ENCODE measurements at places on chromosomes 3 and 15.

GRCh38 chr3:44117239-44117638 lies 124.4 kb upstream of the TOPAZ1 start:
- DNase-seq = no peak

GRCh38 chr15:35013370-35013769 lies 25.3 kb upstream of the ZNF770 start:
- no peak for DNase-seq

DNA sequence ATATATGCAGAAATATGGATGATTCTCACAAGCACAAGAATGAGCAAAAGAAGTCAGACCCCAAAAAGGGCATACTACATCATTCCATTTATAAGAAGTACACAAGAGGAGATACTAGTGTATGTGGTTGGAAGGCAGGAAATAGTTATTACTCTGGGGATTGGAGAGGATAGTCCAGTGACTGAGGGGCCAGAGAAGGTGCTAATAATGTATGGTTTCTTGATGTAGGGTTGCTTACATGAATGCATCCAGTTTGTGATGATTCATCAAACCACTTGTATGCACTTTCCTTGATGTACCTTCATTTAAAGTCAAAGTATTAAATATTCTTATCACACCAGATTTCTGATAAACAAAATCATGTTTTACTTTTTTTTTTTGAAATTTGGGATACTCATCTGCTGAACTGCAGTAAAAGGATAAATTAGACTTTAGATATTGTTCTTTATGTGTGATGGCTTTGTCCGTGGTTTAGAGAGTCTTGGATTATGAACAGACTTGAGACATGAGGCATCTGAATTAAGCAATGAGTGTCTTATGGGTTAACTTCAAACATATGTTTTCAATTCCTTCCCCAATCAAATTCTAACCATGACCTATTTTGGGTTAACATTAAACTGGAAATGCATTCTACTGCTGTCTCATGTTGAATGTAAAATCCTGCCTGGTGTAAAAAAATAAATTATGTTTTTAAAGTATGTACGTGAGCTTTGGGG lies 171.2 kb downstream of the SEMA6D start:
- no peak for DNase-seq

- no peak for DNase-seq
These were observed 91.0 kb upstream of the MBNL1 start for GRCh38 chr3:152177757-152178156.

GRCh38 chr15:81478354-81478753 lies 104.3 kb upstream of the TMC3 start:
- no peak for DNase-seq

DNA sequence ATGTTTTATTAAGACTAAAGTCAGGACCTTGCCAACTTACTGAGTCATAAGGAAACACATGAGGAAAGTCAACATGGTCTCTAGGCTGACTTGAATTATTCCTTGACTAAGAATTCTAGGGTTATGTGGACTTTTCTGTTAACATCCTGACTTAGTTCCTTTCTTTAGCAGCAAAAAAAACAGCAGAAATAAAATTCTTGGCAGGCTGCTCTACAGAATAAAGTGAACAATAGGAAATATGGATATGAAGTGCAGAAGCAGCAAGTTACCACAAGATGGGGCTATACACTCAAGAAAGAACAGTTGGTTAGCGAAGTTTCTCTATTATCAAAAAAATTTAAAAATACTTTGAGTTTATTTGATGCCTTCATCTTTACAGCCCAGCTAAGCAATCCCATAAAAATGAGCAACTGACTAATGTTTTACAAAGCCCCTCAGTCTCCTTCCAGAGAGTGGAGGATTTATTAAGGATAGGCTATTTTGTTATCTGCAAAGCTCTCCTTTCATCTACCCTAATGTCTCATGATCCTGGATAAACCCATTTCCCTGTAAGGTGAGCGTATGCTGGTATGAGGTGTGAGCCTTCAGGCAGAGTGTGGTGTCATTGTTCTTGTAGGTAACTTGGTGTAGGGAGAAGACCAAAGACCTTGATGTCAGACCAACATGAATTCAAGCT lies 23.1 kb upstream of the MCCC1 start:
- peak; percentile 67 for DNase-seq

DNA sequence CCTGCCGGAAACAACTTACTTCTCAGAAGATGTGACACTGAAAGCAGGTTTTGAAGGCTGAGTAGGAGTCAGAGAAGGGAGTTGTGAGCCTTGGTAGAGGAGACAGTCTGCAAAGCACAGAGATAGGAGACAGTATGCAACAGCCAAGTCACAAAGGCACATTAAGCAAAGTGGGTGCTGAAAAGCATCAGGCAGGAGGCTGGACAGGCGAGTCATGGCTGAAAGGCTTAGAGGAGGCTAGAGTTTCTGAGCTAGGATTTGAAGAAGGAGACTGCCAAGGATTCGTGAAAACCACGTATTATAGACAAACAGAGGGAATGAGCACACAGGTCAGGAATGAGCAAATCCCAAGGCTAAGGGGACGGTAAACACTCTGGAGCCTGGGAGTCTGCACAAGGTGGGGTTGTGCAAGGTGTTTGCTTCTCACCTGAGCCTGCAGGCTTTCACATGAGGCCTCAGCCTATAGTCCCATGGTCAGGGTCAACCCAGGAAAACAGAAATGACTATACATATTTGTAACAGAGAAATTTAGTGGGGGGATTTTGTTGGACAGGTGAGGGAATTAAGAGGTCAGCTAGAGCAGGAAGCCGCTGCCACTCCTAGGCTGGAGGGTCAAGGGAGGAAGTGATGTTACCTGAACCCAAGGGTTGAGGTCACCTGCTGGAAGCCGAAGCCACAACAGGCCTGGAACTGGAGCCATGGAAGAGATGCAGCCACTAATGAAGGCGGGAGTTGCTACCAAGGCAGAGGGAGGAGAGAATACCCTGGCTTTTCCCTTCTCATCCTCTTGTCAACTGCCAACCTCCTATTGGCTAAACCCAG lies 23.1 kb upstream of the TRIM71 start:
- no peak for DNase-seq

DNA sequence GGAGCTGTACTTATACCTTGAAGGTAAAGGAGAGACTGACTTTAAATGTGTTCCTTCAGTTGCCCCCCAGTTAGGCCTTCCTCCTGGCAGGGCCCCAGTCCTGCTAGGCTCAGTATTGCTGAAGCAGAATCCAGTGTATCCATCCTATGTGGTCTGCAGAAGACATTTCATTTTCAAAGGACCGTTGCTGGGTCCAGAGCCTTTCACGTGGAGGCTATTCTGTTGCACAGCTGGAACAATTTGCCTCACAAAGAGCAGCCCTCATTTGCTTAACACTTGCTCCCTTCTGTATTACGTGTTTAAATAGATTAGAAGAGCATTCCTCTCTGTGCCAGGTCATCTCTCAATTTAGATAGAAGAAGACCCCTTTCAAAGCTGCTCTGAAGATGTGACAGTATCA lies 78.9 kb upstream of the CFAP20DC start:
- no peak for DNase-seq

DNA sequence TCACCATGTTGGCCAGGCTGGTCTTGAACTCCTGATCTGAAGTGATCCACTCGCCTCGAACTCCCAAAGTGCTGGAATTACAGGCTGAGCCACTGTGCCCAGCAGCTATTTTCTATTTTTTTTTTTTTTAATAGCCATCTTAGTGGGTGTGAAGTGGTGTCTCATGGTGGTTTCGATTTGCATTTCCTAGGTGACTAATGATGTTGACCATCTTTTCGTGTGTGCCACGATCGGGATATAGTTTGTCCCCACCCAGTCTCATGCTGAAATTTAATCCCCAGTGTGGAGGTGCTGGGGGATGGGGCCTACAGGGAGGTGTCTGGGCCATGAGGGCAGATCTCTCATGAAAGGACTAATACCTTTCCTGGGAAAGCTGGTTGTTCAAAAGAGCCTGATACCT lies 41.8 kb upstream of the MUC13 start:
- DNase-seq = no peak

DNA sequence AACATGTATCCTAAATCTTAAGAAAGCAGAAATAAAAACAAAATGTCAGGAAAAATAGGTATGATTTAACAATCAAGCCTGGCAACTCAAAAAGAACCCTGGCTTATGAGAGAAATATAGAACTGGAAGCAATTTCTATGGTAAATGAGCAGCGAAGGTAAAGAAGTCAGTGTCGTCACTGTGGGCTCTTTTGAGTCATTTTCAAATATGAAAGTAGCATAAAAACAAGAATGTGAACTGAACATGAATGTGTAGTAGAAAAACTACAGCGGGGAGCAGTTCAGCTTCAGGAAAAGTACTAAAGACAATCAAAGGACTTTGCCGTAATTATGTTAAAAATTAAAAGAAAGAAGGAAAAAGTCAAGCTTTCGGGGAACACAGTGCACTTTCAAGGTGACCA lies 17.5 kb downstream of the LSG1 start:
- DNase-seq = peak; percentile 53

DNA sequence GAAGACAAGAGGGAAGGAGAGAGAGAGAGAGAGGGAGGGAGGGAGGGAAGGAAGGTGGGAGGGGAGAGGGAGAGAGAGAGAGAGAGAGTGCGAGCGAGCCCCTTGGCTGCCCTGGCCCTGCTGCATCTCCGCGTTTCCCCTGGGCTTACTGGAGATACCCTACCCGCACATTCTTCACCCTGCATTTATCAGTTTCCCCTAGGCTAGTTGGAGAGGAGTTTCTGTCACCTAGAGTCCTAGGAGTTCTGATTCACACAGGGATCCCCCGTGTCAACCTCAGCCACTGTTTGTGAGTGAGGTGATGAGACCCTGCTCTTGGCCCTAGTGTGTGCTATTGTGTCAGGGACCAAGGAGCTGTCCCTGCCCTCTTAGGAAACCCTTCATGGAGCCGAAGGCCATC lies 18.7 kb downstream of the BHLHE40 start:
- DNase-seq = no peak

GRCh38 chr15:73120269-73120668 lies 68.0 kb downstream of the NEO1 start:
- no peak for DNase-seq

- no peak for DNase-seq
These were observed 200.5 kb downstream of the UACA start for GRCh38 chr15:70562906-70563305.

DNA sequence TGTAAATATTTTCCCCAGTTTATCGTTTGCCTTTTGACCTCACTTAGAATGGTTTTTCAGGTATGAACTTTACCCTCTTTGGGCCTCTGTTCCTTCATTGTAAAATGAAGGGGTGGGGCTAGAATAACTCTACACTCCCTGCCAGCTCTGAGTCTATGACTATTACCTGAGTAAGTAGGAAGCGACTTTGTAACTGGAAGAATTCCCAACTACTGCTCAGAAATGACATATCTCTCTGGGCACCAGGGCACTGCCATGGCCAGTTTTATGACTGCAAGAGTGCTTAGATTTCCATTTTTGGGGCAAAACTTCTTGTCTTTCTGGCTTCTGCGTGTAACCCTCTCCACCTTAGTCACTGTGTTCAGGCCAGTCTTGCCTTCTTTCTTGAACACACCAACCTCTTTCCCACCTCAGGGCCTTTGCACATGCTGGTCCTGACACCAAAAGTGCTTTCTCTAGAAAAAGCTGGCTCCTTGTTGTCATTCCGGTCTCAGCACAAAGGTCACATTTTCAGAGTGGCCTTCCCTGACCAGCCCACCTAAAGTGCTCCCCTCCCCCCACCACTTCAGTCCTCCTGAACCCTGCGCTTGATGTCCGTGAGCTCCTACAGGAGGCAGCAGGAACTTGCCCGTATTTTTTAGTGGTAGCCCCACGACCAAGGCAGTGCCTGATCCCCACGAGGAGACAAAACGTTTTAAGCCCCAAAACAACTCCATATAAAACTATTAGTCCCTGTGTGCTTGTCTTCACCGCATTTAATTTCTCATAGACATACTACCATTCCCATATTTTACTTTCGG lies 25.6 kb downstream of the CDCP1 start:
- DNase-seq = no peak

DNA sequence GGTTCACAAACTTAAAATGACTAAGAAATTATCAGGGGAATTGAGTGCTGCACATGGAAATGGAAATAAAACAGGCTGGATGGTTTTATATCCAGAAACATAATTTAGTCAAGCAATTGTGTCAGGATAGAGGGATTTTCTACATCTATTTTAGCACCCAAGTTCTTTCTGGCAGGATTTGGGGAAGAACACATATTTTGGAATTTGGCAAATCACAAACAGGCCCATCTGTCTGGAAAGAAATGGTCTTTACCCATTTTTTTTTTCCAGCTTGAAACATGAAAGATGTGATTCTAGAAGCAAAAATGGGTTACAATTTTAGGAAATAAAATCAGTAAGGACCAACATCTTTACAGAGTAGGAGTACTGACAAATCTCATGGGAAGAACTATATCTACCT lies 14.4 kb upstream of the UNC13C start:
- DNase-seq = no peak

GRCh38 chr15:68637767-68638404 lies 59.1 kb downstream of the CORO2B start:
- no peak for DNase-seq

DNA sequence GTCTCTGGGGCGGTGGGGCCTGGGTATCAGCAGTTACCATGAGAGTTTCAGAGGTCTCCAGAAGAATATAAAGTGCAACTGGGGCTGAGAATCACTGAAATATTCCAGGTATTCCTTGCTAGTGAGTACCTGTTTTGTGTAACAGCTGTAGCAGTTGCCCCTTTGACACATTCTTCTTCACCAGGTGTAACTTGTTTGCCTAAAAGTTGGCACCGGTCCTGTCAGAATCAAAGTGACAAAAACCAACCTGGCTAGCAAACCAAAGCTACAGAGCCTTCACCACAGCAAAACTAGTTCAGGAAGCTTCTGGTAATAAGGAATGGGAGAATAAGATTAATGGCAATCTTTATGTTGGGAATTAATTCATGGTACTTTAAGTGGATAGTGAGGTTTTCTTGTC lies 296.0 kb downstream of the NAALADL2 start:
- DNase-seq = no peak

GRCh38 chr3:123397921-123398785 lies 50.7 kb downstream of the ADCY5 start:
- DNase-seq = no peak

DNA sequence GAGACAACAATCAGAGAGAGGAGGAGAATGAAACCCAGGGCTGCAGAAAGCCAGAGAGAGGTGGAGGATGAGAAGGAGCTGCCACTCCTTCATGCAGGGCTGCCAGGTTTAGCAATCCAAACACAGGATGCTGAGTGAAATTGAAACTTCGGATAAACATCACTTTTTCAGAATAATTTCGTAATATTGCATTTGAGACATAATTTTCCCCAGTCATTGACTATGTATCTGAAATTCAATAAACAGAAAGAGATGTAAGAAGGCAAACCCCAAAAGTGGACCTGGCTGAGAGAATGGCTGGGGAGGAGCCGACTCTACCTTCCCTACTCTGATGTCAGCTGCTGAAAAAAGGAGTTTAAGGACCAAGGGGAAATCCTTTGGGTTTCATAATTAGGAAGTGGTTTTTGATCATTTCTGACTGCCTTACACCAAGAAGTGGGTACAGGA lies 33.8 kb downstream of the SLC9A9 start:
- DNase-seq = no peak

- DNase-seq = no peak
These were observed 158.8 kb downstream of the CLSTN2 start for GRCh38 chr3:140093742-140094141.

GRCh38 chr15:68301301-68301700 lies 23.8 kb downstream of the FEM1B start:
- peak; percentile 3 for DNase-seq

GRCh38 chr3:112247900-112248299 lies 46.1 kb downstream of the SLC9C1 start:
- DNase-seq = peak; percentile 22

- DNase-seq = peak; percentile 7
These were observed 255.0 kb downstream of the OCA2 start for GRCh38 chr15:27844018-27844666.
